Stimulated activated CD4-positive, alpha-beta T cell treated with anti-CD3 and anti-CD28 coated beads, Interleukin-12 subunit alpha, Interleukin-12 subunit beta, amount 100 ng/mL, for 24 hours (primary cell): ENCODE measurements at places on chromosomes 7 and 10.

DNA sequence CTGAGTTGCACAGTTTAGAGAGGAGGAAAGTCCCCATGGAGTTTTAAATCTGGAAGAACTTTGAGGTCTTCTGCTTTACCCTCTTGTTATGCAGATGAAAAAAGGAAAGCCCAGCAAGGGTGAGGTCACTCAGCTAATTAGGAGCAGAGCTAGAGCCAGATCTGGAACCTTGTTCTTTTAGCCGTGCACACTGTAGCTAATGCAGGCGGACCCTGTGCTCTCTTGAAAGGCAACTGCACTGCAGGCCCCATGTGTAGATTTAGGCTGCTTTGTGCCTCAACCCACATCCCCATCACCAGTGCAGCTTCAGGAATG, 63.4 kb downstream of the SYPL1 start:
- no peak for DNase-seq

DNA sequence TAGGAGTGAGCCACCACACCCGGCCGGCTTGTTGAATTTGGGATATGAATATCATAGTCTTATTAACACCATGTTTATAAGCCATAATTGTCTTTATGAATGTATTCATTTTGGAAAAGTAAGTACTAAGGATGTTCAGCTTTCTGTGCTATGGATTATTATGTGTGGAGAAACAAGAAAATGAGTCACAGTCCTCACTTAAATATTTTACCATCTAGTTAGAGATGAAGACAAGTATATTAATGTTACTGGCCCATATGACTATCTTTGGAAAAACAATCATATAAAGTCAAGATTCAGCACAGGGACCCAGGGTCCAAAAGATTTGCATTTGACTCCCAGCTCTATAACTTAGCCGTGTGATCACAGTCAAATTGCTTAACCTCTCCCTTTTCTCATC, 9.8 kb upstream of the TOMM7 start:
- no peak for DNase-seq

GRCh38 chr7:24395512-24395911, 111.5 kb downstream of the NPY start:
- DNase-seq: no peak

- no peak for DNase-seq
These were observed at the start of gene SYCE1 for GRCh38 chr10:133565441-133566294. Gene SYCE1, minus strand, starts transcription at chr10:133565583. Its CDS starts 54 bp downstream, at chr10:133565529.

GRCh38 chr10:8221451-8221850, 167.0 kb downstream of the GATA3 start:
- no peak for DNase-seq

DNA sequence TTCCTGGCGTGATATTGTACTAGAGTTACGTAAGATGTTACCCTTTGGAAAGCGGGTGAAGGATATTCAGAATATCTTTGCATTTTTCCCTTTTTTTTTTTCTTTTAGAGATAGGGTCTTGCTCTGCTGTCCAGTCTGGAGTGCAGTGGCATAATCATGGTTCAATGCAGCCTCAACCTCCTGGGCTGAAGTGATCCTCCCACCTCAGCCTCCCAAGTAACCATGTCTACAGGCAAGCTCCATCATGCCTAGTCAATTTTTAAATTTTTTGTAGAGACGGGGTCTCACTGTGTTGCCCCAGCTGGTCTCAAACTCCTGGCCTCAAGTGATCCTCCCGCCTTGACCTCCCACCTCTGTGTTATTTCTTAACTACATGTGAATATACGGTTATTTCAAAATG, 18.4 kb downstream of the VPS41 start:
- no peak for DNase-seq

DNA sequence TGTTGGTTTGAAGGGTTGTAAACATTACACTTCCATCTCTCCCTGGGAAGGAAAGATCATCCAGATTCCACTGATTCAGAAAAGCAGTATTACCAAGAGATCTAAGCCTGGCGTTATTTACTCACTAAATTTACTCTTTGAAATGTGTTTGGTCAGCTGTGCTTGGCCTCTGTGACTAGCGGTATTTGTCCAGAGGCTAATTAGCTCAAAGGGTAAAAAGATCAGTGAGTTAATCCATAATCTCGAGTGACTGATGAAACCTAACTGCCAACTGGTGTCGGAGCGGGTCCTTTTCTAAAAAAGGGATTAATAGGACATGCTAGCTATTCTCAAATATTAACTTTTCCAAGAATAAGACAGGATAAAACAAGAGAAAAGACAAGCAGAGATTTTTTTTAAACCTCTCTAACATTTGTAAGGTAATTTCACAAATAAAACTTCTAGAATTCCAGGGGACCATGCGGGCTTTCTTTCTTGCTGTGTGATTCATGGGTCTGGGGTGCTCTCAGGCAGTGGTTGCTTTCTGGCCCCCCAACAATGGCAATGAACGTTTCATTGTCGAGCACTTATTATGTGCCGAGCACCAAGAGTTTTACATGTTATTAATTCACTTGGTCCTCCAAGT, 247.3 kb upstream of the AOAH start:
- DNase-seq: no peak

DNA sequence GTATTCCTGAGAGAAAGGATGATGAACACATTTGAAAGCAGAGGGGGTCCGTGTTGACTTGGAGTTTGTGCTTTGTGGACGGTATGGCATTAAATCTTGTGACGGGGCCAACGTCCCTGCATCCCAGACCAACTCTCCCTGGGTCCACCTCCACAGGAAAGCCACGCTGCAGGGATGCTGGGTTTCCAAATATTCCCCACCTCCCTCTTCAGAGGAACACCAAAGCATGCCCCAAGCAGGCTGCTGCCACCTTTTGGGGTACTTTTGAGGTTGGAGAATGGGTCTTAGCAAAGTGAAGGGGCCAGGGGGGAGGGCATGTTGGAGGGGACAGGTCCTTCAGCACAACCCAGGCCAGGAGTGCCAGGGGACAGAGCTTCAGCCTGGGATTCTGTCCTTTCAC, 504.4 kb downstream of the TCERG1L start:
- DNase-seq: no peak

GRCh38 chr7:130814778-130815335, 80.8 kb upstream of the KLF14 start:
- DNase-seq: no peak

GRCh38 chr7:774161-775109, 47.4 kb upstream of the PRKAR1B start:
- peak; percentile 47 for DNase-seq

DNA sequence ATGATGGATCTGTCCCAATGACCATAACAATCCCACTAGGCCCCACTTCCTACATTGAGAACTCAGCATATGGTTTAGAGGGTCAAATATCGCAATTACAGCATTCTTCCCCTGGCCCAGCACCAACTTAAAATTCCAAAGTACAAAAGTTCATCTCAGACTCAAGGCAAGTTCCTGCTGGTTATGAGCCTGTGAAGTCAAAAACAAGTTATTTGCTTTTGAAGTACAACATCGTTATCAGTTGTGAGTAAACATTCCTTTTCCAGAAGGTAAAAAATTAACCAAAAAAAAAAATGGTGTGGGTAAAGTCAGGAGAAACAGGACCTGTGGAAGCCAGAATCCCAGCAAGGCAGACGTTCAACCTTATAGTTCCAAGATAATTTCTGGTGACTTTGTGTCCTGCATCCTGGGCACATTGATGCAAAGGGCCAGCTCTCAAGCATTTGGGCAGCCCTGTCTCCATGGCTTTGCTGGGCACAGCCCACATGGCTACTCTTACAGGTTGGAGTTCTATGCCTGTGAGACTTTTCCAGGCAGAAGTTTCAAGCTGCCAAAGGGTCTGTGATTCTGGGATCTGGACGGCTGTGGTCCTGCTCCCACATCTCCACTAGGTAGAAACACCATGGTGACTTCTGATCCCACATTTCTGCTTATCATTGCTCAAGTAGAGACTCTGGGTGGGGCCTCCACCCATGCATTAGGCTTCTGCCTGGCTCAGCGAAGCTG, 37.5 kb downstream of the AKR1C8 start:
- no peak for DNase-seq

DNA sequence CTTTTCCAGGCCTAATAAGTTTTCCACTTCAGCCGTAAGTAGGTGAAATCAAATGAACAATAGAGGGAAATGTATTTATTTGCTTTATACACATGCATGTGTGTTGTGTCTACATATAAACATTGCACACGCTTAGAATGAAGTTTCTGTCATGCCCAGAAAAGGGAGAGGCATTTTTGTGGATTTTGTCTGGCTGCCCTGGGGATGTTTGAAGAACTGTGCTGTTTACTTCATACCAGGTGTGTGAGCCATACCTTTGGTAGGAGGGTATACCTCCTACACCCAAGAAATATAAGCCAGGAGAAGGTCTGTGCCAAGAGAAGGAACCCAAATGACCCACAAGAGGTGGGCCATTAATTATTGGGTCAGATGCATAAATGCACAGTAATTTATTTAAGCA, 12.8 kb downstream of the GATAD1 start:
- DNase-seq: no peak

GRCh38 chr10:87750817-87751216, 67.2 kb downstream of the ATAD1 start:
- no peak for DNase-seq

GRCh38 chr7:94135180-94135579, 131.0 kb upstream of the BET1 start:
- no peak for DNase-seq

- DNase-seq: no peak
These were observed 54.5 kb downstream of the COA1 start for GRCh38 chr7:43674559-43675436.

DNA sequence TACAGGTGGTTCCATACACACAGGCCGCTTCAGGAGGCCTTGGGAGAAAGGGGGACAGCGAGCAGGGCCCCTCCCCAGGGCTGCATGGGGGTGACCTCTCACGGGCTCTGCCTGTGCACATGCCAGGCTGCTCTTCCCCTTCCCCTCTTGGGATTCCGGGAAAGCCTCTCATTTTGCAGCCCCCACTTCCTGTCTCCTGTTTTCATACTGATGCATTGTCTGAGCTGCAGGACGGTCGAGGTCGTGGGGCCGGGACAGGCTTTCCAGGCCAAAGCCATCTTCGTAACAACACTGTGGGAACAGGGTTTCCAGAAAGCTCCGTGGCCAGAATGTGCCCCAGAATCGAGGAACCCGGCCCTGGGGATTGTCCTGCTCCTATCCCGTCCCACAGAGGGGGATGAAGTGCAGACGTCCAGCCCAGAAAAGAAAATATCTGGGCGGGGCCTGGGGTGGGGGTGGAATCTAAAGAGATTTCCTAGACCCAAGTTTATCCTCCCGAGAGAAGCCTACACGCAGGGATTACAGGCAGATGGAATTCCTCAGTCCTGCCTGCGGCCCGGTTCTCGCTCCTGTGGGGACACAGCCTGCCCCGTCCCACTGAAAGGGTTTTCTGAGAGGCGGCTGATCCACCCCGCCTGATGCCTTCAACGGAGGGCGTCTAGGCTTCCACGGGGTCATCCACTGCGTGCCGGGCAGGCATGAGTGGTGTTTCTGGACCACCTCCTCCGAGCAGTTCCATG, 29.5 kb upstream of the DNAAF5 start:
- DNase-seq: no peak

DNA sequence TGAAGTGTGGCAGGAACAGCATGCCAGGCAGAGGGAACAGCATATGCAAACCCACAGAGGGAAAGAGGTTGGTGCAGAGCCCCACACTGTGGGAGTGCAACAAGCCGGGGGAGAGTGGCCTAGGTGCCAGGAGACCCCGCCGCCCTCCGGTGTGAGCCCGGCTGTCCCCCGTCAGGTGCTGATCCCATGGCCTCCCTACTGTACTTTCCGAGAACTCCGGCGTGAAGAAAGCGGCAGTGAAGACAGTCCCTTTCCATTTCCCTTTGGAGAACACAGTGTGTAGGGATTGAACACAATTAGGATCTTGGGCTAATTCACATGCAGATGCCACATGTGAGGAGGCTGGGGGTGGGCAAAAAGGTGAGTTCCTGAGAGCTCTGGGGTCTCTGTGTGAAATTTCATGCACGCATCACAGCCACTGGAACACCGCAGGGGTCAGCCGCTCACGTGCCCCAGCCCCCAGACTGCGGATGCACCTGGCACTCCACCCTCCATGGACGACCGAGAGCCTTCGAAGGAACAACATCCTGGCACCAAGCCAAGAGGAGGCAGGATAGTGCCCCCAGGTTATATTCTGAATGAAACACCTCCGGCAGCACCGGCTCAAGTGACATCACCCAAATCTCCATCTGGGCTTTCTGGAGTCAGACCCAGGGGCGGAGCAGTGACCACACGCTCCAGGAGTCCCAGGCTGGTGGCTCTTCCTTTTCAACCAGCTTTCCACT, 82.1 kb upstream of the PPP2R2D start:
- DNase-seq: no peak

DNA sequence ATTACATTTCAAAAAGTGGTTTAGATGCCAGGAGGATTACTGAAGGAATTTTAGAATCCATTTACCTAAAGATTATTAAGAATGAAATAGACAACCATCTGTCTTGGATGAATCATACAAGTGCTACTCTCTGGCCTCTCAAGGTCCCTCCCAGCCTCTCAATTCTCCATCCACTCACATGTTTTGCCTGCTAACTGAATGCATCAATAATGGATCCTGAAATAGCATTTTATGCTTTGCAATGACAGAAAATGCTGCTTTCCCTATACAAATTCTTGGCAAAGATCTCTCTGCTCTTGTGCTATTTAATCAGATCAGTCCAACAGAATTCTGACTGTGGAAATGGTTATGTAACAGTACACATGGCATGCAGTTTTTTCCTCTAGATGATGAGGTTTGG, 68.1 kb downstream of the HBP1 start:
- no peak for DNase-seq

DNA sequence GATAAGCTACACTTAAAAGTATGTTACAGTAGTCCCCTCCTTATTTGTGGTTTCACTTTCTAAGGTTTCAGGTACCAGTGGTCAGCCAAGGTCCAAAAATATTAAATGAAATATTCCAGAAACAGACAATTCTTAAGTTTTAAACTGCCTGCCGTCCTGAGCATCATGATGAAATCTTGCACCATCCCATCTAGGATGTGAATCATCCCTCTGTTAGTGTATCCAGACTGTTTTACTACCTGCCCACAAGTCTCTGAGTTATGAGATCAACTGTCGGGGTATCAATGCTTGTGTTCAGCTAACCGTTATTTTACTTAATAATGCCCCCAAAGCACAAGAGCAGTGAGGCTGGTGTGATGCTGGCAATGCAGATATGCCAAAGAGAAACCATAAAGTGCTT, 11.4 kb downstream of the KDM7A start:
- no peak for DNase-seq

- no peak for DNase-seq
These were observed 12.7 kb downstream of the CHN2 start for GRCh38 chr7:29207162-29207801.
